ENCODE measurements at places on chromosomes 3 and 15.

GRCh38 chr3:159600291-159600690 is 388.3 kb upstream of the IL12A start:
- DNase-seq, result no peak
- no peak overlapping the region for H3K27ac ChIP-seq
- H3K27me3 ChIP-seq, result no peaks in the 10 kb centered on the region

DNA sequence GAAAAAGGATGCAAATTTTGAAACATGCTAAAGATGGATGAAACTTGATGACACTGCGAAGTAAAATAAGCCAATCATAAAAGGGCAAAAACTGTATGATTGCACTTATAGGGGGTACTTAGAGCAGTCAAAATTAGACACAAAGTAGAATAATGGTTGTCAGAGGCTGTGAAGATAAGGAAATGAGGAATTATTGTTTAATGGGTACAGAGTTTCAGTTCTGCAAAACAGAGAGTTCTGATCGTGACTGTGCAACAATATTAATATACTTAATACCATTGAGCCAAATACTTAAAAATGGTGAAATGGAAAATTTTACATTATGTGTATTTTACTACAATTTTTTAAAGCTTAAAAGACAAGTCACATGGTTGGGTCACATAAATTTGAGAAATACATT is 35.1 kb downstream of the UBE3A start:
- no peak for DNase-seq
- no peaks in the 10 kb centered on the region for H3K27me3 ChIP-seq
- H3K27ac ChIP-seq, result no peak overlapping the region
- H3K4me1 ChIP-seq, result no peaks in the 10 kb centered on the region
- peaks cover 5% of the 10 kb centered on the region for H3K36me3 ChIP-seq

GRCh38 chr15:45116482-45117307 is 2.6 kb downstream of the DUOXA2 start:
- peaks cover 64% of the 10 kb centered on the region for H3K27me3 ChIP-seq
- H3K4me1 ChIP-seq, result peaks cover 4% of the 10 kb centered on the region
- no peaks in the 10 kb centered on the region for H3K36me3 ChIP-seq
- H3K27ac ChIP-seq, result no peak overlapping the region
- no peak overlapping the region for H3K4me3 ChIP-seq
- DNase-seq, result no peak

DNA sequence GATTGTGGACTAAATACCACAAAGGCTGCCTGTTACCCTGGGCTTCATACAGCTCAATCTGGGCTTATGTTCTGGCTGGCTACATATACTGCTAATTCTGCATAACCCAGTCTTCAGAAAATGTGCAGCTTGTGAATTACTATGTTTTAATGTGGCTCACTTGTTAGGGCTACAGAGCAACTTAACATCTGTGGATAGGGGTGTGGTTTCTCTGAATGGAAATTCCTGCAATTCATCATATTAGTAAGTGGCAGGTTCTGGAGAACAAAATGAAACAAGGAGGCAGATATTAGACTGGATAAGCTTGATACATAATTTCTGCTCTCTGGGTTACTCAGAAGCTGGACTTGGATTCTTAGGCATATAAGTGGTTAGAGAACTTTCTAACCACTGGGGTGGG is 6.7 kb downstream of the TMEM202 start:
- H3K4me1 ChIP-seq, result no peaks in the 10 kb centered on the region
- no peaks in the 10 kb centered on the region for H3K27me3 ChIP-seq
- H3K4me3 ChIP-seq, result no peak overlapping the region
- no peak overlapping the region for H3K27ac ChIP-seq

DNA sequence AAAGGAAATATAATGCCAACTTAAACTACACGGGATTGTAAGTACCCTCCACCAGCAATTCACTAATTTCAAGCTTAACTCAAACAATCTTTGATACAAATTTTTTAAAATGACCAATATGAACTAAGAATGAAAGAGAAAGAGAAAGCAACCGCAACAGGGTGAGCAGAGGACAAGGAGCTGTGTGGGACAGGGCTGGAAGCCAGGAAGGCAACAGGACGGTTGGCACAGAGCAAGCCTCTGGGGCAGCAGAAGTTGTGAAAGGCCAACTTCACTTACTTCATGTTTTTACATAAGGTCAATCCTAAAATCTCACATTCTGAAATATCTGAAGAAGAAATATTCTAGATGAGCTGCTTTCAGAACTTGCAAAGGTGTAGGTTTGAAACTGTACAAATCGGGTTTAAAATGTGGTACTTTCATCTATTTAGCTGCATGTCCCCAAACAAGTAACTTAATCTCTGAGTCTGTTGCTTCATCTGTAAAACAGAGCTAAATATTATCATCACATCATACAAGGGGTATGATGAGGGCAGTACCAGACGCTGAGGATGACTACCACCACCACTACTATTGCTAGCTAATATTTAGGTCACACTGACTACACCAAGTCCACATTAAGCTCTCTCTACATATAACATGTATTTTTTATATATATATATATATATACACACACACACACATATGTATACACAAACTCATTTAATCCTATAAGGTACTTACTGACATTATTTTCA is 101.7 kb downstream of the IGSF11 start:
- no peak overlapping the region for H3K4me3 ChIP-seq
- no peaks in the 10 kb centered on the region for H3K27me3 ChIP-seq
- no peaks in the 10 kb centered on the region for H3K36me3 ChIP-seq
- no peaks in the 10 kb centered on the region for H3K4me1 ChIP-seq
- no peak for DNase-seq

GRCh38 chr15:93319121-93319814 is 230.3 kb upstream of the RGMA start:
- no peak overlapping the region for H3K27ac ChIP-seq
- no peaks in the 10 kb centered on the region for H3K27me3 ChIP-seq
- peaks cover 5% of the 10 kb centered on the region for H3K4me1 ChIP-seq
- no peak for DNase-seq
- no peak overlapping the region for H3K4me3 ChIP-seq

DNA sequence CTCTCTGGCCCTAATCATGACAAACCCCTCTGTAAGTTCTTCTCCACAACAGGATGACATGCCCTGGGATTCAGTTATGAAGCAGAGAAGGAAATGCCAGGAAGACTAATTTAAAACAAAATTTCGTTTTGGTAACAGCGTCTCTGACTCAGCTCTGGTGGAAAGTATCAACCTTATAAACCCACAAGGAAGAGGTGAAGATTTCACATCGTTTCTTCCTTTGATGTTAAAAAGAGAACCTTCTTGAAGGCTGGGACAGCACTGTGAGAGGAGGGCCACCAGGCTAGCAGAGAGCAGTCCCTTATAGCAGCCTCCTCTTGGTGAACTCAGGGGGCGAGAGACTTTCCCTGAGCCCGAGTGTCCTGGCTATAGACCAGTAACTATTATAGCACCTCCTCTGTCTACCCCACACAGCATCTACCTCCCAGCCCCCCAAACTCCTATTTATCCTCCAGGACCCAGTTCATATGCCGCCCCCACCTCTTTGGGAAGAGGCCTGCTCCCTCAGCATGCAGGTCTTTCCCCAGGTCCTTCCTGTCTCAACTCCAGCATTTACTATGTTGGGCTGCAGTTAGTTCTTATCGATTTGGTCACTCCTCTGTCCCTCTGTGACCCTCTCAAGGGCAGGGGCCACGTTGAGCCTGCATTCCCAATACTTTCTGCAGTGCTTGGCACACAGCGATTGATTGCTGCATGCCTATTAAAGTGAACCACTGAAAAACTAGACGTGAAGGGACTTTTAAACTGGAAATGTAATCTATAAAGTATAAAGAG is 321.5 kb upstream of the ICE2 start:
- no peaks in the 10 kb centered on the region for H3K27me3 ChIP-seq
- no peak overlapping the region for H3K4me3 ChIP-seq
- no peaks in the 10 kb centered on the region for H3K4me1 ChIP-seq
- H3K36me3 ChIP-seq, result no peaks in the 10 kb centered on the region
- no peak for DNase-seq

DNA sequence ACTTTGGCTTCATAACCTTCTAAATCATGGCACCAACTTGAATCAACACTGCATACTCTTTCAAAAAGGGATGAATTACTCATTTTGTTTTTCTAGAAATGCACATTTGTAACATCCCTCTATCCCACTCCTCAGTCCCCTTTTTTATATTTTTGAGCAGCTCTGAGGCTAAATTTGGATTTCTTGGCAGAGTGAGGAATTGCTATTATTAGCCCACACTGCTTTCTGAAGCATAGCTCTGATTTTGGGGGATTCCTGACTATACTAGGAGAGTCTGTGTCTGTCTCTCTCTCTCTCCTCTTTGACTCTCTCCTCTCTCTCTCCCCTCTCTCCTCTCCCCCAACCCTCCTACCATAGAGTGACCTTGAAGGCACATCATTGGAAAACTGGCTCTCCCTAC is 76.6 kb downstream of the RBPMS2 start:
- DNase-seq, result no peak
- H3K4me3 ChIP-seq, result no peak overlapping the region
- peaks cover 30% of the 10 kb centered on the region for H3K4me1 ChIP-seq
- no peak overlapping the region for H3K27ac ChIP-seq

DNA sequence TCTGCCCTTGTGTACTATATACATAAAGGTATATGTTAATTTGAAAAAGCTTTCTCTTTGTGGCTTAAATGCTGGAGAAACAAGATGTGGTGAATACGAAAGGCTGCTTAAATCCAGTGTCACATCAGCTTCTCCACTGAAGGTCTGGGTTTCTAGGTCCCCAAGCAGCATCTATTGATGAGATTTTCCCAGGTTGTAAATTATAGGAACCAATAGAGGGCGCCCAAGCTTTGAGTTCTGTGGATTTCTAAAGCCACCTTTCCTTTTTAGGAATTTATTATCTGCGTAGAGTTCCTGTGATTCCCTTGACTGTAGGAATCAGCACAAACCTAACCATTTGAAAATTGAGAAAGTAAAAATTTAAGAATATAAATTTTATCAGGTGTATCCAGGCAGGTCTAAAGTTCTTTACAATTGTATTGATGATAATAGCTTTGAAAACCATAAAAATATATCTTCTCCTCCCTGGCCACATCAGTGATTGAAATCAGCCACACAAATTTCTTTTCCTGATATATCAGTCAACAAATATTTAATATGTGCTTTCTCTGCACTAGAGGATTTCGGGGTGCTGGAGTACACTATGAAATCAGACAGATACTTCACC is 88.3 kb upstream of the ADAMTSL3 start:
- no peak overlapping the region for H3K27ac ChIP-seq
- H3K27me3 ChIP-seq, result no peaks in the 10 kb centered on the region
- peak; percentile 49 for DNase-seq
- no peak overlapping the region for H3K4me3 ChIP-seq

- no peak overlapping the region for H3K4me3 ChIP-seq
- DNase-seq, result no peak
- H3K4me1 ChIP-seq, result peaks cover 10% of the 10 kb centered on the region
- no peaks in the 10 kb centered on the region for H3K36me3 ChIP-seq
- no peaks in the 10 kb centered on the region for H3K27me3 ChIP-seq
Observed at GRCh38 chr3:128425142-128425845, 41.4 kb downstream of the DNAJB8 start.

GRCh38 chr3:34145796-34146195 is 347.4 kb downstream of the PDCD6IP start:
- no peak for DNase-seq
- no peaks in the 10 kb centered on the region for H3K27me3 ChIP-seq
- no peak overlapping the region for H3K4me3 ChIP-seq

DNA sequence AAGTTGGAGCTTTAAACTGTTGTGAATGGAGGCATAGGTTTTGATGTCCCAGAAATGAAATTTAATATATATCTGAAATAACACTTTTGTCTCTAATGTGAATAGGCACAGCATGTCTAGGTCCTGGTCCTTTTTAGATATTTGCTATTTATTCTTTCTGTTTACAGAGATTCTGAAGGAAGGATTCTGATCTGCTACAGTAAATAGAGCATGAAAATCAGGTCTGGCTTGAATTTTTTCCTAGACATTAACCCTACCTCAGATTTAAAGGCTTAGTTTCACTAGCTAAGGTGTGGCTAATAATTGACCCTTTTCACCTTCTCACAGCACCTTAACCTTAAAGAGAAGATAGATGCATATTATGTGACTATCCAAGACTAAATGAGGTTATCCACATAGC is 48.0 kb upstream of the SYNPR start:
- H3K4me3 ChIP-seq, result no peak overlapping the region
- no peaks in the 10 kb centered on the region for H3K27me3 ChIP-seq
- H3K4me1 ChIP-seq, result no peaks in the 10 kb centered on the region

DNA sequence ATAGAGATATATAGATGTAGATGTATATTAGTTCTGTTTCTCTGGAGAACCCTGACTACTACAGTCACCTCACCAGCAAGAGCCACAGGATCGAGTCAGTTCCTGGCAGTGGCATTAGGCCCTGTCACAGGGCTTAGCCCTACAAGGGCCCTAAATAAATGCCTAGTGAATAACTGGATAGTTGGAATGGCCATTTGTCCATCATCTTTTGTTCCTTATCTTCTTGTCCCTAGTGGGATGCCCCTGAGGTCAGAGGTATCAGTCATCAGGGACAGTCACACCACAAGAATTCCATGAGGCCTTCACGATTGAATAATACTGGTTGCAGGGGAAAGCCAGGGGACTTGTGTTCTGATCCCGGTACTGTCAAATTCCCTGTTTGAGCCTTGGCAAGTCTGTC is 204.9 kb upstream of the PPP2R3A start:
- no peaks in the 10 kb centered on the region for H3K36me3 ChIP-seq
- DNase-seq, result peak; percentile 13
- no peaks in the 10 kb centered on the region for H3K27me3 ChIP-seq
- no peaks in the 10 kb centered on the region for H3K4me1 ChIP-seq
- H3K4me3 ChIP-seq, result no peak overlapping the region

GRCh38 chr3:150391161-150391560 is 16.9 kb upstream of the TSC22D2 start:
- H3K4me1 ChIP-seq, result peaks cover 6% of the 10 kb centered on the region
- H3K36me3 ChIP-seq, result no peaks in the 10 kb centered on the region
- no peak overlapping the region for H3K27ac ChIP-seq
- no peaks in the 10 kb centered on the region for H3K27me3 ChIP-seq
- no peak overlapping the region for H3K4me3 ChIP-seq
- DNase-seq, result no peak

DNA sequence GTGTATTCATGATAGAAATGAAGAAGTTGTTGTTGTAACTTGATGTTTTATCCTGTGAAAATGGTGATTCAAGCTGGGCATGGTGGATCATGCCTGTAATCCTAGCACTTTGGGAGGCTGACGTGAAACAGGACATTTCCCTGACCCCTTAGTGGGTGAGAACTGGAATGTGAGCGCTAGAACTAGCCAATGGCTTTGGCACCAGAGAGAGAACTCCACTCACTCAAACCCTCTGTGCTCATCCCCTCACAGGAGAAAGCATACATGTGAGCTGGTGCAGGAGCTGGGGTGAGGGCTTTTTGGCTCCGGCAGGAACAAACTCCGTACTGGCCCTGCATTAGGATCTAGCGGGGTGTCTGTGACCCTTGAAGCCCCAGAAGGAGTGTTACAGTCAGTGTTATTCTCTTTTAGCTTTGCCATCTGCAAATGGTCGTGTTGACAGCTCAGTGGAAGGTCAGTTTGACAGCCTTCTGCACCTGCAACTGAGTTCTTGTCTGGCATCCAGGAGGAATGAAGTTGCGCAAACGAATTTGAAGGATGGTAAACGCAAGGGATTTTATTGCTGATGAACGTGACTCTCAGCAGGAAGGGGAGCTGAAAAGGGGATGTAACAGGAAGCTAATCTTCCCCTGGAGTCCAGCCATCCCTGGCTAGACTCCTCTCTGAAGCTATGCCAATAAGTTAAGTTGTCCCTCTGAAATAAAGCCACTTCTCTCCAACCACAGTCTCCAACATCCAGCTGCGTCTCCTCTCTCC is 1016.6 kb upstream of the CADM2 start:
- H3K27ac ChIP-seq, result no peak overlapping the region
- DNase-seq, result no peak
- no peaks in the 10 kb centered on the region for H3K36me3 ChIP-seq
- no peaks in the 10 kb centered on the region for H3K4me1 ChIP-seq
- no peaks in the 10 kb centered on the region for H3K27me3 ChIP-seq

GRCh38 chr3:168249205-168249549 is 153.5 kb upstream of the GOLIM4 start:
- H3K4me1 ChIP-seq, result no peaks in the 10 kb centered on the region
- DNase-seq, result no peak
- H3K27me3 ChIP-seq, result no peaks in the 10 kb centered on the region
